ENCODE measurements at places on chromosomes 1 and 21. TPM values are rescaled to one million over a fixed set of nuclear protein-coding genes. Genes with fewer than 3 reads are reported as not detected.
A peak's percentile ranks its signal among the peaks of the same experiment; 100 is the strongest.

- no peak for DNase-seq
Measured at GRCh38 chr1:244237445-244237844, 186.4 kb downstream of the ZBTB18 start.

DNA sequence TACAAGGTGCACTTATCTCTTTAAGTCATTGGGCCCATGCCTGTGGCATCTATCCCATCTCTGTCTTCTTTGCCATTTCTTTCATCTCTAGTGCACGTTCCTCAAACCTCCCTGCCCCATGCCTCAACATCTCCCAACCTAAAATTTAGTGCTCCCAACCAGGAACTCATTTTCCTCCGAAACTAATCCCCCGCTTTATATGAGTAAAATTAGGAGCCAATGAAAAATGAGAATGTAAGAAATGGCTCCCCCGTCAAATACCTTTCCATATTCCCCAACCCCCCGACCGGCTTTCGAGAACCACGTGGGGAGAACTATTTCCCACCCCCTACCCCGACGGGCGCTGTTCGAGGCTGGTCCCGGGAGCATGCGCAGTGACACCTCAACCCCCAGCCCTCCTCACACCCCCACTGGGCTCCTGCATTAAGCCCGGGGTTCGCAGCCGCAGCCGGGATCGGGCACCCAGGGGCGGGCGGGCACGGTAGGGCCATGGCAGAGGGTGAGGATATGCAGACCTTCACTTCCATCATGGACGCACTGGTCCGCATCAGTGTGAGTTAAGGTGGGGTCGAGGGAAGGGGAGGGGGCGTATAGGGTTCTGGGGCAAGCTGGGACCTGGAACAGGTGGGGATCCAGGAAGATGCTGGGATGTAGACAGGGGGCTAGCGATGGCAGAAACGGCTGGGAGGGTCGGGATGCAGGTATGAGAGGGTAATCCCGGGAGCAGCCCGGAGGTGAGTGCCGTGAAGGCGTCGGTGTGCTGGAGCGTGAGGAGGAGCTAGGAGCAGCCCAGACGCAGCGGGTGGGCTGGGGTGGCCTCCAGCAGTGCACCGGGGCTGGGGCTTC lies at the start of gene TRIM46:
Gene TRIM46, plus strand, starts transcription at position 372 of the 846 bp plus-strand sequence. Its CDS starts 118 bp downstream, at position 490.
- peak; percentile 74 for DNase-seq

GRCh38 chr1:110675060-110675791 lies 486 bp upstream of the KCNA3 start:
- DNase-seq, result no peak

NID1 gene
- 57.5 TPM for total RNA-seq

DNA sequence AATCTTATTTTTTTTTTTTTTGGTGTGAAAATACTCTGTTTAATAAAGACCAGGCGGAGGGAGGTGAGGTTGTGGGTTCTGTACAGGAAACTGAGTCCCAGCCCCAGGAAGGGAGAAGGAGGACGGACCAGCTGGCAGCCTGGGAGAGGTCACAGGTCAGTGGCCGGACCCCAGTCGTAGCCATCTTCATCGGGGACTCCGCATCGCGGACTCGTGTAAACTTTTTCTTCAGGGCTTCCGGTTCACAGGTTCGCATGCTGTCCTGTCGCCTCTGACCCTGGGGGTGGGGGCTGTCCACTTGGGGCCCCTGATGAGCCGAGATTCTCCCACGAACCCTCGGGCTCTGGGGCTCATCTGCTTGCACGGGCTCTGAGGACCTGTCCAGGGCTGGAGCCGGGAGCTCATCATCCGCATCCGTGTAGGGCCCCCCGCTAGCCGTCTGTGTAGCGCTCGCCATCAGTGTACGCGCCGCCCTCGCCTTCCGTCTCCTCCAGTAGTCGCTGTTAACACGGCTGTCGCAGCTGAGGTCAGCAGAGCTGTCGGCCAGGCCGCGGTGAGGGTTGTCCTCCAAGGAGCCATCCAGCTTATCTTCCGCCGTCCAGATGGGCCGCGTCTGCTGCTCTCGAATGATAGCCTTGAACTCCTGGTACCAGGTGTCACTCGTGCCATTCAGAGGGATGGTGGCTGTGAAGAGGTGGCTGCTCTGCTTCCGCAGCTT lies 975.7 kb upstream of the PRMT6 start:
- no peak for DNase-seq

GJB3 gene
- total RNA-seq, result 0.74 TPM

DNA sequence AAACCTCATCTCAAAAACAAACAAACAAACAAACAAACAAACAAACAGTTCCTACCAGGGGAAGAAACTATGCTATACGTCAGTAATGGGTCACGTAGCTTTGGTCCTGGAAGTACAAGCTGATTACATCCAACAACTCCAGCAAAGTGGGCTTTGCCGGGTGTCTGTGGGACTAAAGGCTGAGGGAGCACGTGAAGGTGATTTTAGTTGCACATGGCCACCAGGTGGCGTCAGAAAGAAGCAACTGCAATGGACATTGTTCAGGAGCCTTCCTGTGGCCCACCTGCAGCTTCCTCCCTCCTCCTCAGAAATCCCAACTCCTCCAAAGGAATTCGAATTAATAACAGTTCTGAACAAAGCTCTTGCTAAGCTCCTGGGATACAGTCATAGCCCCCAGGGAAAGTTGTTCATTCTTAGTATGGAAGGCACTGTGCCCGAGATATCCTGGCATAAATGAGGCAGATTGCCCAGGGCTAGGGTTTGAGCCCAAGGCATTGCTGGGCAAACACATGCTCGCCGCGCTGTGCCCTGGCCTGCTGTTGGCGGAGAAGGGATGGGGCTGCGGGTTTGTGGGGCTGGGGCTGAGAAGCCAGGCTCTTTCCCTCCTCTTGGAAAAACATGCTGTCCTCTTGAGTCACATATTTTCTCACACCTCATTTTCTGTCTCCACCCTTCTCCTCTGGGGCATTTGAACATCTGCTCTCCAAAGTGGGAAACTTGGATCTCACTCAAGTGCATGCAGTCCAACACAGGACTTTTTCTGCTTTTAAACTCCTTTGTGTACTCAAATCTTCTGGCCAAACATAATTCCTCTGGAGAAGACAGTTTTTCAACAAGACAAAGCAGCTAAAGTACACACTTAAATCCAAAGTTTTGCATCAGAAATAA lies 28.6 kb downstream of the AKNAD1 start:
- peak; percentile 84 for DNase-seq

GRCh38 chr1:198903621-198904020 lies 264.8 kb downstream of the PTPRC start:
- no peak for DNase-seq

DNA sequence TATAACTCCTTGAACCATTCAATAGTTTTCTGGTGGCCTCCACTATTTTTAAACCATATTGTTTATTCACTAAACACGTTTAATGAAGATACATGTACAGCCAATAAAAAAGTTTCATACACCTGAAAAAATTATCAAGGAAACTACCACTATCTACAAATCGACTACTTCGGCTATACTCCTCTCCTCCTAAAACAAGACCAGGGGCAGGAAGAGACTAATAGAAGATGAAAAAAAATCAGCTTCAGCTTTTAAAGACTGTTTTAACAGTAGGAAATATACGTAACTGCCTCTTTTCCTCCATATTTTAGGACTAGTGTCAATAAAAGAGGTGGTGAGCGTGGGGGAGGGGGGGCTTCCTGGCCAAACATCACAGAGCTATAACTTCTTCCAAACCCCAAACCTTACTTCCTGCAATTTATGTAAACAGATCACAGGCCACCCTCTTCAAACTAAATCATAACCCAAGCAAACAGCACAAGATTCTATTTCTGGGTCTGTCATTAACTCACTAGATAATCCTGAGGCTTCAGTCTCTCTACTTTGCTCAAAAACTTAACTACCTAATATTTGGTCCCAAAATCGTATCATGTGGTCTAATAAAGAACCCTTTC lies 15.1 kb downstream of the FOXJ3 start:
- no peak for DNase-seq

DNA sequence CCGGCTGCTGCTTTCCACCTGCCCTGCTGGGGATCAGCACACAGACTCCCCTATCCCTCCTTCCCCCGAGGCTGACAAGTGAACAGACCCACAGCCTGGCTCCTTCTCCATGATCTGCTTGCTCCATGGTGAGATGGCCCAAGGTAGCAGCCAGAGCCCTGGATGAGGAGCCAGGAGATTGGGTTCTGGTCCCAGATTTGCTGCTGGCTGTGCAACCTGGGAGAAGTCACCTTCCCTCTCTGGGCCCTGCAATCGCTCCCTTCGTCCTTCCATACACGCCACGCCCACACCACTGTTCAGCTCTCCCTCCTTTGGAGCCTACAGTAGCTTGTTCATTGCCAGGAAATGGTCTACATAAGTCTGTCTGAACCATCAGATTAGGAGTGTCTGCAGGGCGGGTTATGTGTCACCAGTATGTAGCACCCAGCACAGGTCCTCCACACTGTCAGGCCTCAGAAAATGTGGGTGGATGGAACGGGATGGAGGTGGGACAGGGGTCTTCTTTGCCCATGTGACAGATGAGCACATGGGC lies 9.2 kb upstream of the EPHA8 start:
- DNase-seq, result no peak

All from A172 (cell line).